Epithelial cell of umbilical artery (primary cell): ENCODE measurements at places on chromosomes 7 and 10. TPM values are rescaled to one million over a fixed set of nuclear protein-coding genes. Genes with fewer than 3 reads are reported as not detected.

TMEM236 gene
- under 0.01 and 0.15 TPM in 2 replicates for total RNA-seq

PTPRZ1 gene
- not detected in 2 replicates for total RNA-seq

FUOM gene
- 21.3 and 36.7 TPM in 2 replicates for total RNA-seq

PKD2L1 gene
- total RNA-seq = not detected in 2 replicates

CRHR2 gene
- not detected in 2 replicates for total RNA-seq
